ENCODE measurements at places on chromosomes 16 and 17.

DNA sequence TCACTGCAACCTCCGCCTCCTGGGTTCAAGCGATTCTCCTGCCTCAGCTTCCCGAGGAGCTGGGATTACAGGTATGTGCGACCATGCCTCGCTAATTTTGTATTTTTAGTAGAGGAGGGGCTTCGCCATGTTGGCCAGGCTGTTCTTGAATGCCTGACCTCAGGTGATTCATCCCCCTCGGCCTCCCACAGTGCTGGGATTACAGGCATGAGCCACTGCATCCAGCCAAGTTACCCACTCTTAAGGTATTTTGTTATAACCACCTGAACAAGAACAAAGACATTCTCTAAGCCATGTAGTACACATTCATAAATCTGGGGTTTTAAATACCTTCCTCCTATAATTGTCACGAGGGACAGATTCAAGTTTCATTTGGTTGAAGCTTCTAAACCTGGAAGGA is 12.3 kb upstream of the TMEM170A start:
- DNase-seq, result no peak

GRCh38 chr17:66865151-66865550 is 30.2 kb downstream of the CACNG5 start:
- no peak for DNase-seq

DNA sequence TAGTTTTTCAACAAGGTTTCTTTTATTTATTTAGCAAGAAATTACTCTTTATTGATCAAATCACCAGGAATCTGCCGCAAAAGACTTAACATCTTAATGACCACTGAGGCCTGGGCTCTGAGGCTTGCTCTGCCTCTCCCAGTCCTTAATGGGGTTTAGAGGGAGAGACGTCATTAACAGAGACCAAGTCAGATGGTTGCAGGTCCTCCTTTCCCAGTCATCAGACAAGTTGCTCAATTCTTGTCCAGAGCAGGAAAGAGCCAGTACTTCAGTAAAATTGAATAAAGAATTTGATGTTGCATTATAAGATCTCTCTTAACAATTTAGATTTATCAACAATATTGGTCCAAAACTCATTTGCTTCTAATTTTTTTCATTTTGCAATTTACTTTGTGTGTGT is 2.0 kb downstream of the SEPHS2 start:
- no peak for DNase-seq

DNA sequence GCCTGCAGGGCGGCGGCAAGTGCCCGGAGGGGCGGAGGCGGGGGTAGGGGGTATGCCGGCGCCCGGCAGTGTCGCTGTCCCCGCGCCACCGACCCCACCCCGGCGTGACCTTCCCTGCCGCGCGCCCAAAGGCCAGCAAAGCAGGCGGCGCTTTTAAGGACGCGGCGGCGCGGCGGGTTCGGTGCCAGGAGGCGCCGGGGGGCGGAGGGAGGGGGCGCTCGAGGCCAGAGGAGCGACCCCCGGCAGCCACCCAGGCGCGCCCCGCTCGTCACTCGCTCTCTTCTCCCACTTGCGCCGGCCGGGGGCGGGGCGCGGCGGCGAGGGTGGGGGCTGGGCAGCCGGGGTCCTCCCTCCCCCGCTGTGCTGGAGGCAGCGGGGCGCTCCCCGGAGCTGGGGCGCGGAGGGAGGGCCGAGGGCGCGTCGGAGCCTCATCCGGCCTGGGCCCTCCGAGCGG is 8.6 kb upstream of the BAHCC1 start:
- no peak for DNase-seq

- peak; percentile 14 for DNase-seq
Observed at GRCh38 chr17:39916918-39917317, 1.5 kb downstream of the GSDMB start.

DNA sequence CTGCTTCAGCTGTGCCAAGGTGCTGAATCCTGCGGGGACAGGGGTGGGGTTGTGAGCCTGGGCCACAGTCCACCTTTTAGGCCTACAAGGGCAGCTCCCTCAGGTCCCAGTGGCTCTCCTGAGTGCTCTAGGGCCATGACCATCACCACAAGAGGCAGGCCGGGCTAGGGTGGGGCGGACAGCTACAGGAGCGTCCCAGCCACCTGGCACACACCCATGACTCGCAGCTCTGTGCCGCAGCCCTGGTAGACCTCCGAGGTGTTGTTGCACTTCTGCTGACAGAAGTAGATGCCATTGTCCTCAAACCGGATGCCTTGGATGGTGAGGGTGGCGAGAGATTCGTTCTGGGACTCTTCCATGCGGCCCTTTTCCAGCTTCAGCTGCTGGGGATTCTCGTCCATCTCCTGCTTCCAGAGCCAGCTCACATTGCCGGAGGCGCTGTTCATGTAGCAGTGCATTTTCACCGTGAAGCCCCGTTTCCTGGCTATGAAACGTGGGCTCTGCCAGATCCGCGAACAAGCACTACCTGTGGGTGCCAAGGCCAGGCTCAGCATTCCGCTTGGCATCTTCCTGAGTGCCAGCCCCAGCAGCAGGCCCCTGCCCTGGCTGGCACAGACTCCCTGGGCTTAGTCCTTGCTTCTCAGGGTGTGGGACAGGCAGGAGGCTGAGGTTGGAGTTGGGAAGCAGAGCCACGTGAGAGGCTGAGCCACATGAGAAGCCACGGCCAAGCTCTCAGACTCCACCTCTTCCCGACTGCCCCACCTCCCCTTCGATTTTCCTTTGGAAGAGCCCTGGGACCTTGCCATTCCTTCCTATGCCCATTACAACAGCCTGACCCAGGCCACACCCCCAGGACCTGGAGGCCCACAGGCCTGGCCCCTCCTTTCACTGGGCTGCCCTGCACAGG is 2.0 kb downstream of the CD79B start:
- no peak for DNase-seq

DNA sequence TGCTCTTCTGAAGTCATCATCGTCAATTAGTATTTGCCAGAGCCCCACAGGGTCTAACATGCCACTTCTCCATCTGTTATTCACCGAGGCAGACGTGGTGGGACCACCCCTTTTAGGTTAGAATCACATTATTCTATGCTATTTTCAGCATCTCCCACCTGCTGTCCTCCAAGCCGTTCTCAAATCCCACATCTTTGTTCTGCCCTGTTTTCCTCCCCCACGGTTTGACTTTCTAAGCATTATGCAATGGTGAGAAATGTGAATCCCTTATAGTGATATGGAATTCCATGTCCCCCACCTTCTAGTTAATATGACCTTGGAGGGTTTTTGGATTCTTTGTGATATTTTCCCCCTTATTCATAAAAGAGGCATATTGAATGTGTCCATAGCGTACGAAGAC is 634.1 kb upstream of the RBFOX1 start:
- no peak for DNase-seq

GRCh38 chr16:30666681-30667080 is 8.4 kb downstream of the FBRS start:
- no peak for DNase-seq

- no peak for DNase-seq
Observed at GRCh38 chr17:48391444-48391843, 38.6 kb downstream of the SKAP1 start.

- DNase-seq, result no peak
Observed at GRCh38 chr17:73520369-73520761, 123.9 kb downstream of the SDK2 start.

DNA sequence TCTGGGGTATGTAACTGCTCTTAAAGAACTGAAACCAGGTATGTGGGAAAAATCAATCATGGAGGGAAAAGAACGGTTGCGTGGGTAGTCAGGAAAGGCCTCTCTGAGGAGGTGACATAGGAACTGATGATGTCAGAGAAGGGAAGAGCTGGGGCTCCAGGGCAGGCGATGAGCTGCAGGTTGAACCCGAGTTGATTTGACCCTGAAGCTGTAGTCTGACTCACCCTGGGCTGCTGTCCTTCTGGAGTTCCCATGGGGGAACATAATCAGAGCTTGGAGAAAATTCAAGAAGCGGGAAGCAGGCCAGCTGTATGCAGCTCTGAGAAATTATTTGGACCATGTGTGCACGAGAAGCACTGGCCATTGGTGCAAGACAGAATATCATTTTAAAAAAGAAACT is 16.7 kb downstream of the SLC6A2 start:
- DNase-seq, result no peak

DNA sequence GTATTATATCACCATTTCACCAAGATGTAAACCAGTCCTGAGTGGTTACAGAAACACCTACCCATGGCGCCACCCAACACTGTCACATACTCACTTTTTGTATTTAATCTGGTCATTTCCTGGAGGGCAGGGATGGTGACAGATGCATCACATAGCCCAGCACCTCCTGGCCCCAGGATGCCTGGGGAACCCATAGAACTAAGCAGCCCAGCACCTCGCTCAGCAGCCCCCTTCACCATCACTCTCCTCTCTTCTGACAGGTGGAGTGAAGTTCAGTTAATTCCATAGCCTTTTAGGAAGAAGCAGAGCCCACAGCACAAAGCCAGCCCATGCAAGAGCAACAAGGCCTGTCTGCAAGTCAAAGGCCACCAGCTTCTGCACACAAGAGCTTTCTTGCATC is 27.5 kb downstream of the MYLK3 start:
- no peak for DNase-seq

DNA sequence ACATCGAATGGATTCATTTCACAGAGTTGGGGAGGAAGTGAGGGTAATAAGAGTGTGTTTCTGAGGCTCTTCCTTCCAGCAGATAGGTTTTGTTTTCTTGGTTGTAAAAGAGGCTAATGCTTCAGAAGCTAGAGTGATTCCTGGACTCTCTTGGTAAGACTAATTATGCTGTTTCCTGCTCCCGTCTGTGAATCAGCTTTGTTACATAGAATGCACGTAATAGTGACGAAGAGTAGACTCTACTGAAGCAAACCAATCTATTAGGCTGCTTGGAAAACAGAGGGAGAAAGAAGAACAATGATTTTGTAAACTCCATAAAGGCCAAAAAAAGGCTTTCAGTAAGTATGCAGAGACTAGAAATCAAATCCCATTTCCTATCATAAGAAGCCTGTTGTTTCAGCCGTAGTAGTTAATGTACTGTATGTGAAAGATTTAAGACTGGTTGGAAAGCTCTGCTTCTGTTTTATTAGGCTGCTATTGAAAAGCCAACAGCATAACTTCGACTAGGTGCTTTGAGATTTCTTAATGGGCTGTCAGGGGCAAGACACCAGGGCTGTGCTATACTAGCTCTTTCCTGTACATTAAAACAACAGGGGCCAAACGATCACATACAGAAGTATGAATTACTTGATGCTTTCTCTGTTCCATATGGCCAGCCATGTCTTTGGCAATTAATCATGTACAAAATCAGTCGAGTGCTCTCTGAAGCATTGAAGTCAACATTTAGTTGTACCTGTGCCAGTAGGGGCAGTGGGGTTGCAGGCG is 219.0 kb downstream of the FTO start:
- peak; percentile 95 for DNase-seq

GRCh38 chr16:26959416-26960009 is 107.2 kb upstream of the C16orf82 start:
- no peak for DNase-seq

DNA sequence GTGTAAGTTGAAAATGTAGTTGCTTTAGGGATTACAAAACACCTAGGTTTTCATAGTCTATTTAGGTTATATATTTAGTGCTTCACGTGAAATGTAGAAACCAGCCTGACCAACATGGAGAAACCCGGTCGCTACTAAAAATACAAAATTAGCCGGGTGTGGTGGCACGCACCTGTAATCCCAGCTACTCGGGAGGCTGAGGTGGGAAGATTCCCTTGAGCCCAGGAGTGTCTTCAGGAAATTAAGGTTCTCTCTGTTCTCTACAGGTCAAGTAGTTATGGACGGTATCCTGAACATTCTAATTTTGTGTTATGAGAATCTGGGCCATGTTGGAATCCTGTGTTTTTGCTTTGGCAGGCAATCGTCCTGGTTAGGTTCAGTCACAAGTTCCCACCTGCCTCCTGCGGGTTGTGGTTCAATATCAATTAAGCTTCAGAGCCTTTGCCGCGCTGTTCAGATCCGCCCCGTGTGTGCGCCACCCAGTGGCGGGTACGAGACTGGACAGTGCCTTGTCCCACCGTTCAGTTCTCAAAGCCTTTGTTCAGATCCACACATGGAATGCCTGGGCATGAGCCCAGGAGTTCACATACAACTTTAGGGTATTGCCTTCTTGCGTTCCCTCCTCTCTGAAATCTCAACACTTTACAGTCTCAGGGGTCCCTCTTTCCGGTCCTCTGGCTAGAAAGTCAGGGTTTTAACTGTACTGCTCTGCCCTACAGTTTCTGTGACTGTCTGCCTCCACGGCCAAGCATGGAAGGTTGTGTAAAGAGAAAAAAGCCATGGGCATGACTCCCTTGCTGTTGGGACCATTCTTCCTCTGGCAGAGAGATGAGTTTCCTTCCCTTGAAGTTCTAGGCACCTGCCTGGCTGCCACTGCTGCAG is 41.7 kb downstream of the HEATR6 start:
- DNase-seq, result peak; percentile 83
